ENCODE measurements at places on chromosomes 3 and 15.

- no peak for DNase-seq
Measured at GRCh38 chr3:12875857-12876836, 34.8 kb upstream of the RPL32 start.

DNA sequence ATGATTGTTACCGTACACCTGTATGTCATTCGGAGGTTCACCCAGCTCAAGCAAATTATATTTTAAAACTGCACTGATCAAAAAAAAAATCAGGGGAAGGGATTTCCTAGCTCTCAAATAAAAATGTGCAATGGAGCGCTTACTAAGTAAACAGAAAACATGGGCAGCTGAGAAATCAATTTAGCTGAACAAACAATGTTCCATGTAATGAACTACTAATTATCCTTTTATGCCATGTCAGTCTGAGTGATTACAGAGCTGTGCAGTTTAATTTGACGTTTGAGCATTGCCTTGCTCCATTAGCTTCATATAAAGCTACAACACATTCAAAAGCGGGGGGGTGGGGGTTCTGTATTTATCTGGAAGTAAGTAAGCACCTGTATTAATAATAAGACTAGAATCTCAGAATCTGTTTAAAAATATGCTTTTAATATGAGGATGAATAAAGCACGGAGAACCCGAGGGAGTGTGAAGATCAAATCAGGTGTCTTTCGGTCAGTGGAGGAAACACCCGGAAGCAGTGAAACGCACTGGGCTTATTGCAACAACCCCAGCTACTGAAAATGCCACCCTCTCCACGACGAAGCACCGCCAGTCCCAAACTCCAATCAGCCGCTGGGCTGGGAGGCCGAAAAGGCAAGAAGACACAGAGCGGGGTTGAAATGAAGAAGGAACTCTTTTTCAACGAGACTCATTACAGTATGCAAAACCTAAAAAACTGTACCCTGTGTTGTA, 196.5 kb upstream of the ATP11B start:
- no peak for DNase-seq

DNA sequence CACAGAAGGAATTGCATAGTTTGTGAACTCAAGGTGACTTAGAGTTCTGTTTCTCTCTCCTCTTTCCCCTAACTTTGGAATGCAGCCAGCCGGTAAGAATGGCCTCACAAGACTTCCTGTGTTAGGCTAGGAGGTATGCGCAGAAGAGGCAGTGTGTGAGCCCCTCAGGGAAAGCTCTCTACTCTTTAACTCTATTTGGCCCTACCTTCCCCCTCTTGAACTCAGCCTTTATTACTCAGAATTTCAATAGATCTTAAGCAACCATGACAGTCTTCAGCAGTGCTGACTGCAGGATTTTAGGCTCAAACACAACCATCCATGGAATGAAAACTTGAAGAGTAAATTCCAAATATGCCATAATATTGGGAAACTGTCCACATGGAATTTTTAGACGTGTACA, 209.5 kb downstream of the DTWD1 start:
- DNase-seq, result no peak

- DNase-seq, result no peak
Measured at GRCh38 chr3:118544458-118544857, 490.2 kb downstream of the IGSF11 start.

- DNase-seq, result no peak
Measured at GRCh38 chr3:152519376-152519775, 250.6 kb downstream of the MBNL1 start.

- no peak for DNase-seq
Measured at GRCh38 chr3:7658294-7658693, 797.4 kb downstream of the GRM7 start.

GRCh38 chr3:141816958-141817357, 53.8 kb downstream of the GRK7 start:
- no peak for DNase-seq

GRCh38 chr3:177351757-177352158, 154.5 kb upstream of the TBL1XR1 start:
- no peak for DNase-seq

DNA sequence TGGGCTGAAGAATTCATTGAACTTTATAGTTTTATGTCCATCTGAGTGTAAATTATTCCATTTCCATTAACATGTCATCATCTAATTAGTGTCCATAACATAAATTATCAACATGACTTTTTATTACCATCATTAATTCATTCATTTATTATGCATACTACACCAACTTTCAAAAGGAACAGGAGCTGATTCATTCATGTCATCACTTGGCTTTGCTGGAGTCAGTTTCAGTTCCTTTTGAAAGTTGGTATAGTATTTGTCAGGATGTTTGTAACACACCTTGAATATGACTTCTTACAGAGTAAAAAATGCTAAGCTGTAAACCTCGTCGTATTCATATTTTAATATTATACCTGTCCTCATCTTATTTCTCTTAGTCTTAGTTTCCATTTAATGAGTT, 298.0 kb upstream of the RBMS3 start:
- DNase-seq, result no peak

DNA sequence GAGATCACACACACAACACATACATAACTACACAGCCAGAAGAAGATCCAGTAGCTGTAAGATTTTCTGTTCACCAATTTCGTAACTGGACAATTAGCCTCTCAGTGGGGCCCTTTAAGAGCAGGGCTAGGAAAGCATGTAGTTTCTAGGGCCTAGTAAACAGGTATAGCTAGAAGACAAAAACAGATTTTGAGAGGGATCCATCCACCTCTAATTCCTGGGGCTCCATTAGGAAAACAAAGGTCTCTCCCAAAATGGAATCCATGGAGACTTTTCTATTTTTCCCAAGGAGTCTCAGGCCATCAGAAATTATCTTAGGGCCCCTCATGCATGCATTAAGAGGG, 10.5 kb downstream of the KIF15 start:
- DNase-seq, result no peak

DNA sequence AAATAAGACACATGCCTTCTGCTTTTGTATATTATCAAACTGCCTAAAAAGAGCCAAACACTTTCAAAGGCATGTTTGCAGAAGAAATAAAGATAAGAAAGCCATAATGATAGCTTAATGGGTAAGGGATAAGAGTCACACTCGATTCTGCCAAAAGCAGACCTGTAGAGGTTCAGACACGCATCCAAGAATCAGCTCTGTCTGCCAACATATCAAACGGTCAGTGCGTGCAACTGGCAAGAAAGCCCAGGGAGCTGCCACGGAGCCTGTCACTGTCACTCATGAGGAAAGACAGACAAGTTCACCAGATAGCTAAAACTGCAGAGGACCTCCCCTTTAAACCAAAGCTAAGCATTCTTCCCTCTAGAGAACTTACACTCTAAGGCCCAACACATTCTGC, 23.2 kb downstream of the DCP1A start:
- DNase-seq, result no peak

DNA sequence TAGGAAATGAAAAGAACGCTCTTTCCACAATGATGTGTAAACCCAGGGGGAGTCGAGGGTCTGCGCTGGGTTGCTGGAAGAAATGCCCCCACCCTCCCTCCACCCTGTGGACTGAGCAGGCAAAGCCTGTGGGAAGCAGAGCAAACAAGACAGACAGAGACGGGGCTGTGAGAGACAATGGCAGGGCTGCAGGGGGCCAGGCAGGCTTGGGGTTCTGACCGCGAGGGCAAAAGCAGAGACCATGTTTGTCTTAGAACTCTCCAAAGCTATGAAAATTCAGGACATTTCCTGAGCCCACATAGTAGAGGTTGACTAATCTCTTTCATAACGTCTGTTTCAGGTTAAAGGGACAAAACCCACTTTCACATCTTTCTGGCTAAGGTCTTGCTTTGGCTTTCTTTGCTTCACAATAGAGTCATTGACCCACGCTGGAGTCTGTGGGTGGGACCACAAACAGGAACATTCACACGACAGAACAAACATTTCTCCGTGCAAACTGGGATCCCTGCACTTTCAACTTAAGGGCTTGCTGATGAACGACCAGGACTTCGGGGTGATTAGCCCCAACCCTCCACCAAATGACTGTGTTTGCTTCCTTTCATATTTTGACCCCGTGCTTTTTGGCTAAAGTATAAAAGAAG, 156.0 kb upstream of the TPM1 start:
- DNase-seq, result no peak

DNA sequence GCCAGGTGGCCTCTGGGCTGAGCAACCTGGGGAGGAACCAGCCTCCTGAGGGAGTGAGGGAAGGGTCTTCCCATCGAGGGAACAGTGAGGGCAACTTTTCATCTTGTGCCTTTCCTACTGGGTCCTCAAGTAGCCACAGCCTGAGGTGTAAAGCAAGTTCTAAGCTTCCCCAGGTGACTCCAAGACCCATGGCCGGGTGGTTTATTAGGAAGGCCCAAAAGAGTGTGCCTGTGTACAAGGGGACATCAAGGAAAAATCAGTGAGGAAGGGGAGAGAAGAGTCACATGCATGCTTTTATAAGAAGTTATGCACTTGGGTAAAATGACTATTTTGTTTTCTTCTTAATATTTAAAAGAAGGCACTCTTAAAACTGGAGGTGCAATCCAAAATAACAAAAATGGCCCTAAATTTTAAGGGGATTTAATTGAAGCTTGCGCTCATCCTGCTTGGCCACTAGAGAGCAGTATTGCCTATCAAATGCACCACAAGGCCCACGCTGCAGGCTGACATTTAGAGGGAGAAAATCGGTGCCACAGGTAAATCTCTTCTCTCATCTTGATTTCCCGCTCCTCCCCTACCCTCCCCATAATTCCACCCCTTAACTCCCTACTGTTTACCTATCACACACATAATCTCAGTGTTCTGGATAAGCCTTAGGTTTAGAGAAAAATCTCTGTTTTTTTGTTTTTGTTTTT, 6.7 kb downstream of the NANOGP8 start:
- no peak for DNase-seq

- no peak for DNase-seq
Measured at GRCh38 chr3:158103887-158104327, 2.3 kb downstream of the SHOX2 start.

DNA sequence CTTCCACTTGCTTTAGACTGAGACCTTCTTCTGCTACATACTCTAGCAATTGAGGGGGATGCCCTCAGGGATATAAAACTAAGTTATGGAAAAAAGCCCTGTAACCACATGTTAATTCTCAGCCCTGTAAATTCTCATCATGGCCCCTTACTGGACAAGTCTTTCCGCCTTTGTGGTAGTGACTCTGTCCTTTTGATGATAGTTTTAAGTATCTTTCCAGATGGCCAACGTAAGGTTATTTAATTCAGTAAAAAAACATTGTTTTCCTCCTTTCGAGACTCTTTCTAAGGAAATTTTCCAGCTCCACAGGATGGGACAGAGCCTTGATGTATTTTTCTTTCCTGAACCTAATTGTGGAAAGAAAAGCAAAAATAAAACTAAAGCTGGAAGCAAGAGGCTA, 25.3 kb upstream of the TM4SF4 start:
- no peak for DNase-seq

GRCh38 chr3:148309390-148310035, 388.2 kb upstream of the AGTR1 start:
- DNase-seq, result no peak

- no peak for DNase-seq
Measured at GRCh38 chr3:153045150-153045549, 116.9 kb upstream of the RAP2B start.

DNA sequence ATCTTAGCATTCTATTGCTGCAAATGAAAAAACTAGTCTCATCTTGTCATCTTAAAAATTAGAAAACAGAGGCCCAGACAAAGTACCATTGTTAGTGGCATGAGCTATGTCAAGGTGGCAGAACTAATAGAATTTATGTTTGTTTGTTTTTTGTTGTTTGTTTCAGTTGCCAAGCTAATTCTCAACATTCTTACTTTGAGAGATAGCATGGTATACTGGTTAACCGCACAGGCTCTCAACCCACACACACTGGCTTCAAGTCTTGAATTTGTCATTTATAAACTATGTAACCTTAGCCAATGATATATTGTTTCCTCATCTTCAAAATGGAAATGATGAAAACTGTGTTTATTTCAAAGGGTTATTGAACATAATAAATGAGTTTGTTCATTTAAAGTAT, 367.6 kb upstream of the PLSCR5 start:
- no peak for DNase-seq

GRCh38 chr3:101423984-101424888, 88.8 kb downstream of the SENP7 start:
- DNase-seq, result no peak

DNA sequence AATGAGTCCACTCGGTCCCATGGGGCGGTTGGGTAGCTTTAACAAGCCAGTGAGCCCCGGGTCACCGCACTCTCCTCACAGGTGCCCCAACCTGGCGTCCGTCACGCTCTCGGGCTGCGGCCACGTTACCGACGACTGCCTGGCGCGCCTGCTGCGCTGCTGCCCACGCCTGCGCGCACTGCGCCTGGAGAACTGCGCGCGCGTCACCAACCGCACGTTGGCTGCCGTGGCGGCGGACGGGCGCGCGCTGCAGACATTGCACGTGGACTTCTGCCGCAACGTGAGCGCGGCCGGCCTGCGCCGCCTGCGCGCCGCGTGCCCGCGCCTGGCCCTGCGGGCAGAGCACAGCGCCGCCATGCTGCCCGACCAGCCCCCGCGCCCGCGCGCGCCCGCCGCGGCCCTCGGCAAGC, 3.4 kb downstream of the FBXL22 start:
- DNase-seq, result peak; percentile 92

DNA sequence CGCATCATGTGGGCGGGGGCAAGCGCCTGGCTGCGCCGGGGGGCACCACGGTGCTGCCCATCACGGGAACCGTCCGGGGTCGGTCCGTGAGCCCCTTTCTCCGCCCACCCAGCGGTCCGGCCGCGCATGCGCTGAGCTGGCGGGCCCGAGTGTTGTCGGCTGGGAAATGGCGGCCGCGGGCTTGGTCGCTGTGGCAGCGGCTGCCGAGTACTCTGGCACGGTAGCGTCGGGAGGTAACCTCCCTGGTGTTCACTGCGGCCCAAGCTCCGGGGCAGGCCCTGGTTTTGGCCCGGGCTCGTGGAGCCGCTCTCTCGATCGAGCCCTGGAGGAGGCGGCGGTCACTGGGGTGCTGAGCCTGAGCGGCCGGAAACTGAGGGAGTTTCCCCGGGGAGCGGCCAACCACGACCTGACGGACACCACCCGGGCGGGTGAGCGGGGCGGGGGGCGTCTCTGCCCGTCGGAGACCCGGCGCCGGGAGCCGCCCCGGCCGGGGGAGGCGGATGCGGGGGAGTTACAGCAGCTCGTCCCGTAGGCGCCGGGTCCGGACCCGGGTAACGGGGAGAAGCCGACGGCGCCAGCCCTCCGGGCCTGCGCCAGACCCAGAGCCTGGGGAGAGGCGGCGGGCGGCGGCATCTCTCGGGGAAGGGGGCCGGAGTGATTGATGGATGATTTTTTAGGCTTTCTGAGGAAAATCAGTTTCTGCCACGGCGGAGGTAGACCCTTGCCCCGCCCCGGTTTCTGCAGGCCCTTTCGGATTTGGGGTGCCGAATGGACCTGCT, at the start of gene LRCH3:
Gene LRCH3 (plus strand): TSS at position 142 of the 779 bp plus-strand sequence. CDS start 25 bp downstream, at position 167.
- DNase-seq, result peak; percentile 82

- no peak for DNase-seq
Measured at GRCh38 chr3:79111375-79112052, 656.3 kb downstream of the ROBO1 start.

DNA sequence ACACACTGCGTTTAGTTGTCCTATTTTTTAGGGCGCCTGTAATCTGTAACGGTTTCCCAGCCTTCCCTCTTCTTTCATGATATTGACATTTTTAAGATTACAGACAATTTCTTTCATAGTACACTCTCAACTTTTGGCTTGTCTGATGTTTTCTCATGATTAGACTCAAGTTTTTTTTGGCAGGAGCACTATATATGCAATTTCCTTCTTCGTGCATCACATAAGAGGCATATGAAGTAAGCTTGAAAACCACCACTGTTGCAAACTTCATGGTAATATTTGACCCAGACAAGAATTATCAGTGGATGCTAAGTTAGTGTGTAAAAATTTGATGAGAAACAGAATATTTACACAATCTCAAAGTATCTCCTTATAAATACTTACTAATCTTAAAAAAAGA, 119.2 kb upstream of the CMC1 start:
- no peak for DNase-seq

- DNase-seq, result no peak
Measured at GRCh38 chr3:146159037-146159436, 1.9 kb downstream of the PLOD2 start.
